ENCODE measurements at places on chromosomes 2 and 18. TPM values are rescaled to one million over a fixed set of nuclear protein-coding genes. Genes with fewer than 3 reads are reported as not detected.

DNA sequence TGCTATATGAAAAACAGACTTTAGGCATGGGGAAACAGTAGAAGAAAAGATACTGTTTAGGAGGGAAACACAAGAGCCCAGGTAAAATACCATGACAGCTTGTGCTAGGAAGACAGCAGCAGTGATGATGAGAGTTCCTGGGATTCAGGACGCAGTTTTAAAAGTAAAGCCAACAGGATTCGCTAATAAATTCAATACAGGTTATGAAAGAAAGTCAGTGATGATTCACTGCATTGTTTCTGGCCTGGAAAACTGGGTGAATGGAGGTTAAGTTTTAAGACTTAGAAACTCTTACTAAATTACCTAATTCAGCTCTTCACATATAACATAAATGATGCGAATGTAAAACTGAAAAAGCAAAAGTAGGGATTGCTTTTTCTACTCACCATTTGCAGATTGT is 27.9 kb upstream of the RNU4ATAC start:
- no peak for DNase-seq
- H3K27ac ChIP-seq, result no peak overlapping the region
- H3K4me3 ChIP-seq, result no peak overlapping the region
- no peaks in the 10 kb centered on the region for H3K36me3 ChIP-seq
- no peaks in the 10 kb centered on the region for H3K27me3 ChIP-seq

DNA sequence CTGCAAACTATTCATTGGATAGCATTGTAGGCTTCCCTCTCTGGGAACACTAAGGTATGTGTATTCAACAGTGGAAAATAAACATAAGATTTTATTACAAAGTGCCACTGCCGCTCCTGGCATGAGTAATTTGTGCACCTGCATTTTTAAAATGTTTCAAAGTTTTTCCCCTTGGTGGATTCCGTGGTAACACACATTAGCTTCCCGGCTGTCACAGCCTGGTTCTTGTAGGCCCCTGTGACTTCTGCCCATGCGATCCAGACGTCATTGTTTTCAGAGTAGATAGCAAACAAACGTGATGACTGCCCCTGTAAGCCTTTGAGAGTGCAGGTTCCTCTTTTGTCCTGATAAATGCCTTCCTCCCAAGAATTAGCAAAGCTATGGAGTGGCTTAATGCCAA is 421.0 kb downstream of the ZNF521 start:
- H3K4me3 ChIP-seq, result no peak overlapping the region
- no peaks in the 10 kb centered on the region for H3K36me3 ChIP-seq
- no peak overlapping the region for H3K27ac ChIP-seq
- H3K27me3 ChIP-seq, result no peaks in the 10 kb centered on the region

GRCh38 chr2:62627667-62628066 is 77.8 kb upstream of the EHBP1 start:
- DNase-seq, result no peak
- no peak overlapping the region for H3K27ac ChIP-seq
- no peaks in the 10 kb centered on the region for H3K4me1 ChIP-seq
- H3K36me3 ChIP-seq, result no peaks in the 10 kb centered on the region

GRCh38 chr2:74149247-74149525 is 1.5 kb upstream of the BOLA3 start:
- H3K27me3 ChIP-seq, result no peaks in the 10 kb centered on the region
- no peak overlapping the region for H3K4me3 ChIP-seq
- H3K4me1 ChIP-seq, result peaks cover 17% of the 10 kb centered on the region
- no peak for DNase-seq

DNA sequence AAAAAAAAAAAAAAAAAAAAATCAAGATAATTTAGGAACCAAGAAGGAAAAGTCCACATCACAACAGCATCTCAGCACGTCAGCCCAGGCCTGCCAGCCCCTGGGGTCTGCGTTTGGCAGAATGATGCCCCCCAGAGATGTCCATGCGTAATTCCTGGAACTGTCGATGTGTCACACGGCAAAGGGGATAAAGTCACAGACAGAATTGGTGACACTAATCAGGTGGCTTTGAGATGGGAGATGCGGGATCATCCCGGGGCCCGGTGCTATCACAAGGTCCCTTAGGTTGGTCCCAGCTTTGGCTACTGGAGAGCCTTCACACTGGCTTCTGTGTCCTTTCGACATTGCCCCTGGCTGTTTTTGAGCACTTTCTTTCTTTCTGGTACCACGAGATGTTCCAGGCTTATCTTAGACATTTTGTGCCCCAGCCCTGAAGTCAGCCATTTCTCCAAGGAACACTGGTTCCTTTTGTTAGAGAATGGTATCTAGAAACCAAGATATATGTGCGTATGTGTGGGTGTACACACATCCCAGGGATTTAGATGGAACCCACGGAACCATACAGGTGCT is 20.7 kb downstream of the RAMP1 start:
- H3K4me3 ChIP-seq, result no peak overlapping the region
- peaks cover 22% of the 10 kb centered on the region for H3K36me3 ChIP-seq
- DNase-seq, result no peak
- no peaks in the 10 kb centered on the region for H3K27me3 ChIP-seq
- H3K4me1 ChIP-seq, result peaks cover 6% of the 10 kb centered on the region

DNA sequence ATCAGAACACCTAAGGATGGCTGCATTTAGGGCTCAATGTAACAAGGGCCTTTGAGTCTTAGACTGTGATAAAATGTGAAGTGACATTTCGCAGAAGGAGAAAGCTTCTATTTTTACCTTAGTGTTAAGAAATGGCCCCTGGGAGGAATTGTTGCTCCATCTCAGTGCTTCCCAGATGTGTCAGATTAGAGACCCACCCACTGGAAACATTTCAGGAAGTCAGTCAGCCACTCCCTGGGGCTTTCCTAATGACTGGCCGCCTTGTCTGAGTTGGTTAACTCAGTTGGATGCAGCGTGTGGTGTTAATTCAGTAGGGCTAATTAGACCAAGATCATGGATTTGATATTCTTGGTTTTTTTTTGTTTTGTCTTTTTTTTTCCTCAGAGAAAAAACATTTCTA is 355.9 kb downstream of the PIK3C3 start:
- no peaks in the 10 kb centered on the region for H3K27me3 ChIP-seq
- DNase-seq, result no peak
- H3K4me3 ChIP-seq, result no peak overlapping the region

GRCh38 chr2:120180066-120180465 is 43.1 kb downstream of the TMEM185B start:
- H3K27me3 ChIP-seq, result no peaks in the 10 kb centered on the region
- H3K36me3 ChIP-seq, result no peaks in the 10 kb centered on the region
- no peaks in the 10 kb centered on the region for H3K4me1 ChIP-seq
- H3K27ac ChIP-seq, result no peak overlapping the region
- no peak overlapping the region for H3K4me3 ChIP-seq
- no peak for DNase-seq

DNA sequence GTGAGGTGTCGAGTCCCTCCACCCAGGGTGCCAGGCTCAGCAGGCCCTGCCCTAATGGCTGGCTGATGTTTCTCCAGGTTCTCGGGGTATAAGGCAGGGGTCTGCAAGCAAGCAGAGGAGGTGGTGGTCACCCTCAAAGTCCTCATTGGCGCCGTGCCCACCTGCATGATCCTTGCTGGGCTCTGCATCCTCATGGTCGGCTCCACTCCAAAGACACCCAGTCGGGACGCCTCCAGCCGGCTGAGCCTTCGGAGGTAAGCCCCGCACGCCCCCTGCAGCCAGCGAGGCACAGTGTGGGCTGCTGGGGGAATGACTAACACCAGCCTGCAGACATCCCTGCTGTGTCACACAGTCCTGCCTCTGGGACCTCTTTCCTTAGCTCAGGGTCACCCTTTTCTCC is 14.1 kb downstream of the MFSD2B start:
- peaks cover 15% of the 10 kb centered on the region for H3K36me3 ChIP-seq
- no peaks in the 10 kb centered on the region for H3K4me1 ChIP-seq
- no peak for DNase-seq
- H3K4me3 ChIP-seq, result no peak overlapping the region
- no peaks in the 10 kb centered on the region for H3K27me3 ChIP-seq
- no peak overlapping the region for H3K27ac ChIP-seq

DNA sequence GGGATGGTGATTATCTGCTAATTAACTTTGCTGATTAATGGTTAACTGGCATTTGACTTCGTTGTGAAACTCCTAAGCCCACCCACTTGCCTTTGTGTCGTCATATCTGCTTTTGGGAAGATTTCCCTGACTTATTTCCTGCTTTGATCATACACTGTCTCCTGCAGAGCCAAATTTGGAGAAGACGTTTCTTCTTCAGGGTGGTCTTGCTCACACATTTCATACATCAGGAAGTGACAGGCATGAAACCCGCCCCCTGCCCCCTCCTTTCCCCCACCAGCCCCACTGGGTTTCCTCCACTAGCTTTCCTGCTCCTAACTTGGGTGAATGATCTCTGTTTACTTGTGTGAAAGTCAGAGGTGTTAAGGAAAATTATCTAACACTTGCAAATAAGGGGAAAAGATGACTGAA is 300.1 kb downstream of the TSN start:
- no peak for DNase-seq
- no peak overlapping the region for H3K4me3 ChIP-seq
- H3K4me1 ChIP-seq, result no peaks in the 10 kb centered on the region
- no peak overlapping the region for H3K27ac ChIP-seq
- no peaks in the 10 kb centered on the region for H3K36me3 ChIP-seq
- no peaks in the 10 kb centered on the region for H3K27me3 ChIP-seq

- H3K36me3 ChIP-seq, result no peaks in the 10 kb centered on the region
- H3K27me3 ChIP-seq, result no peaks in the 10 kb centered on the region
- H3K4me3 ChIP-seq, result no peak overlapping the region
- DNase-seq, result no peak
- no peaks in the 10 kb centered on the region for H3K4me1 ChIP-seq
These were observed 23.1 kb downstream of the BCL2L11 start for GRCh38 chr2:111143843-111144198.

- DNase-seq, result no peak
- no peaks in the 10 kb centered on the region for H3K27me3 ChIP-seq
- H3K4me1 ChIP-seq, result no peaks in the 10 kb centered on the region
These were observed 499.2 kb upstream of the FAM98A start for GRCh38 chr2:34098256-34098655.

GRCh38 chr2:234437642-234438304 is 59.1 kb downstream of the ARL4C start:
- DNase-seq, result no peak
- no peaks in the 10 kb centered on the region for H3K27me3 ChIP-seq

- no peak overlapping the region for H3K27ac ChIP-seq
- no peaks in the 10 kb centered on the region for H3K27me3 ChIP-seq
- H3K4me1 ChIP-seq, result no peaks in the 10 kb centered on the region
- H3K4me3 ChIP-seq, result no peak overlapping the region
These were observed 345.6 kb downstream of the GRB14 start for GRCh38 chr2:164275659-164276058.

DNA sequence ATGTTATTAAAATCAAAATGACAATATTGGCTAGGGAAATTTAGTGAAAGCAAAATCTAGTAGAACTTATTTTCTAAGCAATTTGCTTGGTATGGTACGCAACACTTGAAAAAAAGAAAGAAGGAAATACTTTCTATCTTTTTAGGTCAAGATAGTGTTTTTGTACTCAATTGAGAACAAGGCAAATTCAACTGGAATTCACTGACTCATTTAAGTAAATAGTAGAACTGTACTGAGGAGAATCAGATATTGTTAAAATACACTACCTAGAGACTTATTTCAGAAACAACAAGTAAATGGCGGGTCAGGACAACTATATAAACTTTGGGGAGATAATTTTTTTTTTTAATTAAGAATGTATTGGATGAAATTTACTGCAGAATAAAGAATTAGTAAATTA is 18.9 kb downstream of the ZRANB3 start:
- H3K27me3 ChIP-seq, result no peaks in the 10 kb centered on the region
- H3K4me3 ChIP-seq, result no peak overlapping the region
- no peaks in the 10 kb centered on the region for H3K36me3 ChIP-seq
- no peaks in the 10 kb centered on the region for H3K4me1 ChIP-seq

DNA sequence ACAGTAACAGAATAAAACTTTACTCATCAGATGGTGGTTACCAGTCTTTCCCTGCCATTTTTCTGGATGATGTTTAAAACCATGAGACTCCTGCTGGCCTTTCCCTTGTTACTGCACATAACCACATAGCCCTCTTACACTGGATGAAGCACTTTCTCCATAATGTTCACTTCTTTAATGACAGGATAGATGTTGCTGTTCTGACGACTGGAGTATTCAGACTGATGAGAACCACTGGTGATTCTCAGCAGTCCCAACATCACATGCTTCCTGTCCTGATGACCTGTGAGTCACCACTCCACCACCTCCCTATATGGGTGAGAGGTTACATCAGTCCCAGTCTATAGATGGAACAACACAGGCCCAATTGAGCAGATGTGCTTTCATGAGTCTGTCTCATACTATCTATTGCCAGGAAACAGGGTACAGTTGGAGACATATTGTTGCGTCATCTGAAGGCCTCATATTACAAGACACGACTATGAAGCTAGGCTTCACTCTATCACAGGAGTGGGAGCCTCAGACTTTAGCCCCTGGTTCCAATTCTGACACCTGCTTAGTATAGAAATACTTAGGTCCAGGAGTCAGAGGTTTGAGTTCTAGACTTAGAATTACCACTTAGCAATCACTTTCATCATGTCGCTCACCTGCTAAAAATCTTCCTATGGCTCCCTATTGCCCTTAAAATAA is 145.7 kb upstream of the KLF7 start:
- no peaks in the 10 kb centered on the region for H3K36me3 ChIP-seq
- no peak for DNase-seq
- no peaks in the 10 kb centered on the region for H3K4me1 ChIP-seq
- H3K27me3 ChIP-seq, result no peaks in the 10 kb centered on the region
- H3K27ac ChIP-seq, result no peak overlapping the region
- no peak overlapping the region for H3K4me3 ChIP-seq

GRCh38 chr18:12005538-12006487 is 24.5 kb downstream of the IMPA2 start:
- H3K27ac ChIP-seq, result no peak overlapping the region
- no peak for DNase-seq
- H3K4me3 ChIP-seq, result no peak overlapping the region
- H3K27me3 ChIP-seq, result no peaks in the 10 kb centered on the region

GRCh38 chr2:165573534-165574461 is 104.3 kb downstream of the CSRNP3 start:
- no peaks in the 10 kb centered on the region for H3K4me1 ChIP-seq
- DNase-seq, result no peak
- peak overlapping the region; percentile 70 for H3K4me3 ChIP-seq
- H3K36me3 ChIP-seq, result no peaks in the 10 kb centered on the region
- no peaks in the 10 kb centered on the region for H3K27me3 ChIP-seq

GRCh38 chr18:49980896-49981295 is 167.6 kb upstream of the ACAA2 start:
- peaks cover 16% of the 10 kb centered on the region for H3K4me1 ChIP-seq
- H3K4me3 ChIP-seq, result no peak overlapping the region
- DNase-seq, result no peak

HOXD8 gene
- total RNA-seq, result 11.2 TPM

RABL2A gene
- 13.5 TPM for total RNA-seq

HRH4 gene
- total RNA-seq, result 2.5 TPM

SLC38A11 gene
- total RNA-seq, result 2.0 TPM

ARHGEF4 gene
- total RNA-seq, result 6.5 TPM

TCF23 gene
- not detected for total RNA-seq

AGBL5 gene
- 7.8 TPM for total RNA-seq

ALK gene
- not detected for total RNA-seq

ZNF396 gene
- 0.95 TPM for total RNA-seq

Measured in thoracic aorta (tissue), 2 donors.